ENCODE measurements at places on chromosomes 11 and 22.

- no peak for DNase-seq
Observed at GRCh38 chr22:43474161-43475101, 62.6 kb downstream of the MPPED1 start.

GRCh38 chr11:125331357-125332035, 164.6 kb downstream of the FEZ1 start:
- DNase-seq = no peak

DNA sequence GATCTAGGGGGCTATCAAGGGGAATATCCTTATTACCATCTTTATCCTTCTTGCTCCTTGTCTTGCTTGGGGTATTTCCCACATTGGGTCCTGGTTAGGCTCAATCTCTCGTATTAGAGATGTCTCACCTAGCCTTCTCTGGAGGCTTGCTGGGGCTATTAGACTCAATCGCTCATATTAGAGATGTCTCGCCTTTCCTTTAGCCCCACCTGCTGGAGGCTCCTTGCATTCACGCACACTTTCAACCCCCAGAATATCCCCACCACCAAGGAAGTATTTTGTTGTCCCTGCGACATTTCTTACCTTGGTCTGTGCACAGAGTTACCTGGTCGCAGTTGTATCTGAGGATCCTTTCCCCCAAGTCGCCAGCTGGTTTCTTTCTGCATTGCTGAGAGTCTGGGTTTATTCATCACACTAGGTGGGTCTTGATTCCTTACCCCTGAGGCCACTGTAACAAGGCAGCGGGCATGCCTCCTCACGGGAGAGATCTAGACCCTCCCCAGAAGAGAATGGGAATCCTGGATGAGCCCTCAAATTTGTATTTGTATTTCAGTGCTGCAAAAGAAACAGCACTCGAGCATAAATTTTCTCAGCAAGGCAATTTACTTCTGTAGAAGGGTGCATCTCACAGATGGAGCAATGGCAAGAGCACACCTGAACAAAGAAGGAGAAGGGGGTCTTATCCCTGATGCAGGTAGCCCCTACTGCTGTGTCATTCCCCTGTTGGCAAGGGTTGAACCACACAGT, 15.9 kb upstream of the HYLS1 start:
- no peak for DNase-seq

GRCh38 chr11:65571940-65572339, 398 bp upstream of the FAM89B start:
- DNase-seq = peak; percentile 52

DNA sequence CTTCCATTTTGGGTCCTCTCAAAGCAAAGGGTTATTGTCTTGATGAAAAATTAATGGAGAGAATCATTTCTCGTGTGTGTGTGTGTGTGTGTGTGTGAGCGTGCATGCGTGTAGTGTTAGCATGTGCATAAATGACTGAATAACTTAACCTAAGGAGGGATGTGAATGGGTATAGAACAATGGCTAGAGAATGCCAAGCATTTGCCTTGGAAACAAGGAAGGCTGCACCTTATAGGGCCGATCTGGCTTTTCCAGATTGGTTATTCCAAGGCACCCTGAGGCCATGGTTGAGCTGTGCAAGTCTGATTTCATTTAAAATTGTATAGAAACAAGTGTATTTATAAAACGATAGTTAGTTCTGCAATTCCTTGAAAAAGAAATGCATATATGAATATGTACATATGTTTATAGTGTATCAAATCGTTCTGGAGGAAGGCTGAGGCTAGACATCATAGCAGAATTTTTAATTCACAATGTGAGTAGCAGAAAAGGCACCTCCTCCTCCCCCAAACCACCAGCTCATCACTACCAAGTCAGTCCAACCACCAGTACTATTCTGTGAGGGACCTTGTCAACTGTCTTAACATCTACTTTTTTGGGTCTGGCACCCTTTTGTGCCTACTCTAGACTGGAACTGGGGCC, 322.7 kb upstream of the ISX start:
- no peak for DNase-seq

GRCh38 chr11:109490953-109491635, 69.1 kb downstream of the C11orf87 start:
- no peak for DNase-seq

DNA sequence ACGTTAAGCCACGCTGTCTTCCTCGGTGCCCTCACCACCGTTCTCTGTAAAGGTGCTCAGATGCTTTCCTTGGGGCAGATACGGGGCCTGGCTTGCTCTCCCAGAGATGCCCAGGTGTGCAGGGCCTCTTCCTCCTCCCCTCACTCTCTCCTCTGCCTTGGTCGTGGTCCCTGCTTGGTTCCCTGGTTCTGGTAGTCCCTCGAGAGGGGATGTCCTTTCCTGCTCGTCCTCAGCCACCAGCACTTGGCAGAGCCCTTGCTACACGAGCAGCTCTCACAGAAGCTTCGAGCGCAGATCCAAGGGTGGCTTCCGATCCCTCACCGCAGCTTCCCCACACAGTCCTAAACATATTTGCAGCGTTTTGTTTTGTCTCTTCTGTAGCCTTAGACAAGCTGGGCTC, 298.8 kb downstream of the TBC1D22A start:
- no peak for DNase-seq

- DNase-seq = no peak
Observed at GRCh38 chr11:58562375-58562800, 13.3 kb downstream of the LPXN start.

DNA sequence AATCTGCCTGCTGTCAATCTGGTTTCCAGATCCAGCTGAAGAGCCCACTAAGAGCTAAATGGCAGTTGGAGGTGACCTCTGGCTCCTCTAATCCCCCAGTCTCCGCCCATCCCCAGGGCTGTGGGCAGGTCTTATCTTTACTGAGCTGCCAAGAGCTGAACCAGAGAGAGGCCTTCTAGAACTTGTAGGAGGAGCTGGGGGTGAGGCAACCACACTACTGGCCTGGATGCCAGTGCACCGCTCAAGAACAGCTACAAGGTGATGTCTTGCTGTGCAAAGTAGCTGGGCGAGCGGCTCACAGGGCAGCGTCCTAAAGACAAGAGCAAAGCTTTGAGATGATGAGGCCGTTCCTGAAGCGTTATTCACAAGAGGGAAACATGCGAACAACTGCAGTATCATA, 374.6 kb downstream of the CTTN start:
- DNase-seq = no peak

- no peak for DNase-seq
Observed at GRCh38 chr11:6124245-6124644, 16.8 kb downstream of the OR56B4 start.

GRCh38 chr11:103671143-103671651, 365.2 kb upstream of the DDI1 start:
- DNase-seq = no peak

- peak; percentile 70 for DNase-seq
Observed at GRCh38 chr11:73308003-73308960, at the start of gene ARHGEF17. TSS of gene ARHGEF17 (plus strand) at chr11:73308276. CDS start at chr11:73308639, 363 bp downstream.

DNA sequence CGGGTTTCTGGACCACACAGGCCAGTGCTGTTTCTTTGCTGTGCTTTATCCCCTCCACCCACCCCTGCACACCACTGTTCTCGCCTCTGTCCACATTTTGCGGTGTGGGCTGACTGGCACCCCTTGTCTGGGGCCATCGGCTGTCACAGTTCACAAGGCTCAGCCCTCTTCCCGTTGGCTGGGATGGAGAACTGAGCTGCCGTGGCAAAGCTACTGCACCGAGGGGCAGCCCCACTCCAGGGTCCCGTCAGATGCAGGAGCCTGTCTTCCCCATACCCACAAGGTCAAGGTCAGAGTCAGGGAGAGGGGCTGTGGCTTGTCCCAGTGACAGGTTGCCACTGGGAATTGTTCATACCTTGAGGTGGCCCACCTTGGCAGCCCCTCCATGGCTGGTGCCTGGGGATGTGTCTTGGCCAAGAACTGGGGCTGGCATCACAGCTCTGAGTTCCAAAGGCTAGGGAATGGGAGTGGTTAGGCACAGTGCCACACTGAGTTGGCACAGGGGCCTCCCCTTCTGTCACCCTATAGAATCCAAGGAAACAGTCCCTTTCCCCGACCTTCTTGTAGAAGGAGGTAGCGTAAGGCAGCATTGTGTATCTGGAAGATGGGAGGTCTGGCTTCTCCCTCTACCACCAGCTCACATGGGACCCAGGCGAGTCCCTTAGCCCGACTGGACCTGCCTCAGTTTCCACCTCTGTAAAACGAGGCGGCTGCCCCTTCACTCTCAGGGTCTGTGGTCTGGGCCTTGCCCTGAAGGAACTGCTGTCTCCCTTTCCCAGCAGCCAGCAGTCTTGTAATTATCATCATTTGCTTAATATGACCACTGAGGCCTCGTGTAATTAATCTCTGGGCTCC, 3.4 kb downstream of the GRK2 start:
- DNase-seq = no peak

DNA sequence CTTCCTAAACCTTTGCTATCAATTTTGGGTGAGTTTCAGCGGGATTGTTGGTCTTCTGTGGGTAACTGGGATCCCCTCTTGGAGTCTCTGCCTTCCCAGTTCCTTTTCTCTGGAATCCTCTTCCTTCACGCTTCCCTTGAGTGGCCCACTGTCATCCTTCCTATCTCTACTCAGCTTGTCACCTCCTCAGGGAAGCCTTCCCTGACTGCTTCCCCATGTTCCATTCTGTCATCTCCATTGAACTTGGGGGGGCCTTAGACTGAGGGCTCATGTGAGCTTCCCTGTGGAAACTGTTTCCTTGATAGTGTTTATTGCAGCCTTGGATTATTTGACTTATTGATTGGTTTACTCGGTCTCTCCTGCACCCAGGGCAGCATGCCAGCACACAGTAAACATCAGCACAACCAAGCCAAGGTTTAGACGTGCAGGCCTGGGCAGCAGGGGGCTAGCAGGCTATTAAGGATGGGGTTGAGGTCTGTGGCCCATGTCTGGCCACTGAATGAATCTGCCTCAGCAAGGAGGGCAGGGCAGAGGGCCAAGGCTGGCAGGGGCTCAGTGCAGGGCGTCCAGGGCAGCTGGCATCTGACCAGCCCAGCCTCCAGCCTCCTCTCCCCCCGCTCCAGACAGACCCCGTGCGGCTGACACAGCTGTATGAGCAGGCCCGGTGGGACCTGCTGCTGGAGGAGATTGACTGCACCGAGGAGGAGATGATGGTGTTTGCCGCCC, 7.2 kb downstream of the TRPT1 start:
- DNase-seq = no peak

DNA sequence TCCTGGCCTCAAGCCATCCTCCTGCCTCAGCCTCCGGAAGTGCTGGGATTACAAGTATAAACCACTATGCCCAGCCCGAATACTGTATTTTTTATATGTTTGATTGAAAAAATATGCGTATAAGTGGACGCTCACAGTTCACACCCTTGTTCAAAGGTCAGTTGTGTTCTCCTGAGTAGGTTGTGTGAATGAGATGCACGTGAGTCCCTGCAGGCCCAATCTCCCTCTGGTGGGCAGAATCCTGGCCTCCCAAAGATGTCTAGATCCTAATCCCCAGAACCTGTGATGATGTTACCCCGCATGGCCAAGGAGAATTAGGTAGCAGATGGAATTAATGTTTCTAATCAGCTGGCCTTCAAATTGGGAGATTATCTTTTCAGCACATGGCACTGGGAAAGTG, 41.9 kb downstream of the CTTN start:
- no peak for DNase-seq

DNA sequence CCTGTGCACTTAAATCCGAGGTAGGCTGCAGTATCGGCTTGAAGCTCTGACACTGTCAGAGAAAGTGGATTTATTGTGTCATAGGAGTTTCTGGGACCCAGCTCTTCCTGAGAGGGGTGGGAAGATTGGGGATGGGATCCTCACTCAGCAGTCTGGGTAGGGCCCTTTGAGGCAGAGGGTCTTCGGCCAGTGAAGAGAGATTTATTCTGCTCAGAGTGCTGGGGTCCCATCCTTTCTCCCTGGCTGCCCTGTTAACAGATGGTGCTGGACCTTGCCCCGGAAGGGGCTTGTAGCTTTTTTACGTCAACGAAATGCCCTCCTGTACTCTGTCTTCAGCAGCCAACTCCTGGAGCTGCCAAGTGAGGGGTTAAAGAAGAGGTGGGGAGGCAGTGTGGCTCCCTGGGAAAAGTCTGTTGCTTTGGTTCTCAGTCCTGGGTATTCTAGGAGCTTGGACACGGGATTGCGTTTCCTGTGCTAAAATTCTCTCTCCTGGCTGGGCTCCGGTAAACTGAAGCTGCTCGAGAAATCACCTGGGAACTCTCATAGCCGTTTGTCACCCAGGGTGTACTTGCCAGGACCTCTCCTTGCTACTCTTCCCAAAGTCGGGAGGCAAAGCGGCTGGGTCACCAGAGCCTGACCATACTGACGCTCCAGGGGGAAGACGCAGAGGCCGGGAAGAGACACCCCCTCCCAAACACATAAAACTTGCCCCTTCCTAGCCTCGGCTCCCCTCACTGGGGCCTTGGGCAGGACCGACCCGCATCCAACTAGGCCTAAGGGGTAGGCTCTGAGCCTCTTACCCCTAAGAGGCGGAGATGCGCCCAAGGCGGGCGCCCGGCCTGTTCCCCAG, 806 bp upstream of the SMDT1 start:
- DNase-seq = no peak

GRCh38 chr22:36510966-36511881, 4.4 kb upstream of the FOXRED2 start:
- DNase-seq = no peak

- no peak for DNase-seq
Observed at GRCh38 chr11:5065027-5065426, 4.3 kb upstream of the OR52E1 start.

- DNase-seq = no peak
Observed at GRCh38 chr11:75160880-75161279, 10.0 kb downstream of the SLCO2B1 start.

GRCh38 chr11:76786016-76786415, 2.9 kb downstream of the TSKU start:
- no peak for DNase-seq

DNA sequence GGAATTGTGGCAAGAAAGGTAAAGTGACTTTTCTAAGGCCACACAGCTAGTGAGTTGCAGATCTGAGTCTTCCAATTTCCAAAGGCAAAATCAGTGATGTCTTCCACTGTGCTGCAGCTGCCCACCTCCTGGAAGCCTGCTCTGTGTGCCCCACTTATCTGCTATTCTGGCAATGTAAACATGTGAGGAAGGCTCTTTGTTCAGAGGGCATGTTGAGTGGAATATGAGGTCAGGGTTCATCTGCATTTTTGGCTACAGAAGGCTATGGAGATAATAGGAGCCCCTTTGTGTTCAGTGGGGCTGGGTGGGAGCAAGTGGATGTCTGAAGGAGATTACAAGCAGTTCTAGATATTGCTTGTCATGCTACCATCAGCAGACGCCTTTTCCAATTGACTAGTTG, 396.2 kb downstream of the BUD13 start:
- no peak for DNase-seq

DNA sequence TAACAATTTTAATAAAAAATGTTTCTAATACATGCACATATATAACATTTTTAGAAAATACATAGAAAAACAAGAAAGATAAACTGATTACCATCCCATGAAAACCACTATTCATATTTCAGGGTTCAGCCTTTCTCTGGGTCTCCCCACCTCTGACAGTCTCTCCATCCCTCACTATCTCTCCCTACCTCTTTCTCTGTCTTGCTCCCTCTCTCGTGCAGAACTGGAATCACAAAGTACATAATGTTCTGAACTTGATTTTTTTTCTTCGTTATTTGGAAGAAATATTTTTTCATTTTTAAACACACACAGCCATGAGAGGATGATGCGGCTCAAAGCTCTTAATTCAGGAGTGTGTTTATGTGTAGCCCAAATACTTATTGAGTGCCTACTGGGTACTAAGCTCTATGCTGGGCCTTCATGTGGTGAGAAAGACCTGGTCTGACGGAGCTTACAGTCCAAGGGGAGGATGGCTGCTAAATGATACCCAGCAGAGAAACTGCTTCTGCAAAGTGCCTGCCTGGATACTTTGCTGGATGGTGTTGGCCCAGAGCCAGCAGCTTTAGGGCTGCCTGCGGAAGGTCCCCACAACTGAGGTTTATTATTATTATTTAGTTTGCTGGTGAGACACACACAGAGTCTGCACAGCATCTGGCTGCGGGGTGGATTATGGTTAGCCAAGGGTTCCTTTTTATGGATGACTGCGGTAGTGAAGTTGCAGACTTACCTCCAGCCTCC, 42.6 kb downstream of the SC5D start:
- DNase-seq = no peak

Measured in NCI-H1930 (cell line).